ENCODE measurements at places on chromosomes 3 and 15. TPM values are rescaled to one million over a fixed set of nuclear protein-coding genes. Genes with fewer than 3 reads are reported as not detected.

Gene PDCD7
- 24.5 TPM for total RNA-seq

Gene AGBL1
- total RNA-seq = not detected

Gene GPR176
- total RNA-seq = 31.2 TPM

Gene ARHGEF26
- total RNA-seq = 3.5 TPM

- peaks cover 21% of the 10 kb centered on the region for H3K4me1 ChIP-seq
- H3K27ac ChIP-seq = peak overlapping the region; percentile 86
- no peak overlapping the region for H3K4me3 ChIP-seq
These were observed 50.3 kb upstream of the ATP13A3 start for GRCh38 chr3:194536871-194537637.

DNA sequence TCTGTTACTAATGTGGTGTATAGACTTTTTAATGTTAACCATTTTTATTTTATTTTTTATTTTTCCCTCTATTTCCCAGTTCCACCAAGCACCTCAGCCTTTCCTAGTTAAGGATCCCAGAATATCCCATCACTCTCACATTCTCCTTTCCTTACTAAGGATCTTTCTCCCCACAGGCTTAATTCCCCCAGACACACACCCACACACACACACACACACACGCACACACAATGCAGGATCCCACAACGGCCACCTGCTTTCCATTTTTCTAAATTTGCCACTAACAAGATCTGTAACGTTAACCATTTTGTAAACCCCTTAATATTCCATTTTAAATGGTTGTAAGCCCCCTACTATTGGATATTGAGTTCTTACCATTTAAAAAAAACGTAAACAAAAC, 404.1 kb downstream of the ZIC1 start:
- H3K36me3 ChIP-seq = no peaks in the 10 kb centered on the region
- H3K27me3 ChIP-seq = no peaks in the 10 kb centered on the region
- no peak for DNase-seq
- no peak overlapping the region for H3K4me3 ChIP-seq

DNA sequence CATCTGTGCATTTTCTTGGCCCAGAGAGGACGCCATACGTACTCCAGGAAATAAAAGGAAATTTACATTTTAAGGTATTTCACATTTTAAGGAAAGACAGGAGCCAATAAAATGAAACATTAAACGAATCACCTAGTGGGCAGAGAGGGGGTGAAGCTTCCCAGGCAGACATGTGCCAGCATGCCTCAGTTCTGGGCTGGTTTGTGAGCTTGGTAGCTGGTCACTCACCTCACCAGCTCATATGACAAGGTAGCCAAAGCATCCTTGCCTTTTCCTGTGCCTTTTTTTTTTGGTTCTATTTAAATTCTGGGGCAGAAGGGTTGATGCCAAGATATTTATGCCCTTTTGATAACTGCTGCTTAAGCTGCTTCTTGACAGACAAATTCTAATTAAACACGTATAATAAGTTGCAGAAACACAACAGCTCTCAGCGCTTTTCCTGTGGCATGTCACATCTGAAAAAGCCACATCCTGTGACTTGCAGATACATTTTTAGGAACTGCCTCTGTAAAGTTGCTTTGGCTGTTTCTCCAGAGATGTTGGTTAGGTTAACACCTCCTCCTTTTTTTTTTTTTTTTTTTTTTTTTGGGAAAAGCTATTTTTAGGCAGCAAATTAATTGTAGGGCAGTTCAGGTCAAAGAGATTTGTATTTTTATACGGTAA, 218.6 kb downstream of the PDCD6IP start:
- peaks cover 3% of the 10 kb centered on the region for H3K36me3 ChIP-seq
- no peak overlapping the region for H3K27ac ChIP-seq
- peaks cover 12% of the 10 kb centered on the region for H3K4me1 ChIP-seq

DNA sequence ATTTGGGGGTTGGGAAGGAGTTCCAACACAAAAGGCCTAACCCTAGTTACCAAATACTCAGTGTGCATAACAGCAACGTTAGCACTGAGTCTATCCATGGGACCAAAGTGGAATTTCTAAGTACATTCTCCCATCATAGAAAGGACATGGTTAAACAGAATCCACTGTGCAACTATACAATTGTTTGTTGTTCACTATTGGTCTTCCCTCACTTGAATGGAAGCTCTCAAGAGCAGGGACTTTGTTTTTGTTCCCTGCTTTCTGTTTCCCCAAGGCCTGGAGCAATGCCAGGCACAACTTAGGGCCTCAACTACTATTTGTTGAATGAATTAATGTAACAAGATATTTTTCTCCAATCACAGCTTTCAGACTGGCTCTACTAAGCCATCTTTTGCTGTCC, 25.6 kb downstream of the COL8A1 start:
- peaks cover 93% of the 10 kb centered on the region for H3K4me1 ChIP-seq
- no peak overlapping the region for H3K4me3 ChIP-seq
- DNase-seq = no peak
- peaks cover 51% of the 10 kb centered on the region for H3K36me3 ChIP-seq

DNA sequence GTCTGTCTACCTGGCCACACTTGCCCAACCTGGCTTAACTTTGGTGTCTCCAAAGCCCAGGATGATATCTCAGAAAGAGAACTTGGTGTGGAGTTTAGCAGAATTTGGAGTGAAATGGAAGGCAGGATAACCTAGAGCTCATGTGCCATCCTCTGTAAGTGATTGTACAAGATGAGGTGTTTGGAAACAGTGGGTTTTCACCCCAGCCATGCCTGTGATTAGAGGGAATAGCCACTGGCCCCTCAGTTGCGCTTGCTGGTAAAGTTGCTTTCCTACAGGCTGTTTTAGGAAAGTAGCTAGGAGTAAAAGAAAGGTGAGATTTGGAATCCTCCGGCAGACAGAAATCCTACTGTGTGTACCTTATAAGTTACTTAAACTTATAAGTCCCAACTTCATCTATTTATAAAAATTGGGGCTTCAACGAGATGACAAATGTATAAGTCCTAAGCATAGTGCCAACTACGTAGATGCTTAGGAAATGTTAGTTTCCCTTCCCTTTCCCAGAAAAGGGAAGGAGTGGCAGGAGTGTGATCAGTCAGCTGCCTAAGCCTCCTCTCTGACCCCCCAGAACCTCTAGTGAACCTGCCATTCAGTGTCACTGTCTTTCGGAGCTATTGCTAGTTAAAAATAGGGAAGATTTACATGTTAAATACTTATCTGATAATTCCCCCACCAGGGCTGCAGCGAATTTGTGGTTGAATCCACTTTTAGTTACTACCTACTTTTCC, 13.4 kb upstream of the BMF start:
- DNase-seq = no peak
- peaks cover 1% of the 10 kb centered on the region for H3K27me3 ChIP-seq
- H3K27ac ChIP-seq = no peak overlapping the region
- H3K36me3 ChIP-seq = no peaks in the 10 kb centered on the region
- H3K4me1 ChIP-seq = no peaks in the 10 kb centered on the region

DNA sequence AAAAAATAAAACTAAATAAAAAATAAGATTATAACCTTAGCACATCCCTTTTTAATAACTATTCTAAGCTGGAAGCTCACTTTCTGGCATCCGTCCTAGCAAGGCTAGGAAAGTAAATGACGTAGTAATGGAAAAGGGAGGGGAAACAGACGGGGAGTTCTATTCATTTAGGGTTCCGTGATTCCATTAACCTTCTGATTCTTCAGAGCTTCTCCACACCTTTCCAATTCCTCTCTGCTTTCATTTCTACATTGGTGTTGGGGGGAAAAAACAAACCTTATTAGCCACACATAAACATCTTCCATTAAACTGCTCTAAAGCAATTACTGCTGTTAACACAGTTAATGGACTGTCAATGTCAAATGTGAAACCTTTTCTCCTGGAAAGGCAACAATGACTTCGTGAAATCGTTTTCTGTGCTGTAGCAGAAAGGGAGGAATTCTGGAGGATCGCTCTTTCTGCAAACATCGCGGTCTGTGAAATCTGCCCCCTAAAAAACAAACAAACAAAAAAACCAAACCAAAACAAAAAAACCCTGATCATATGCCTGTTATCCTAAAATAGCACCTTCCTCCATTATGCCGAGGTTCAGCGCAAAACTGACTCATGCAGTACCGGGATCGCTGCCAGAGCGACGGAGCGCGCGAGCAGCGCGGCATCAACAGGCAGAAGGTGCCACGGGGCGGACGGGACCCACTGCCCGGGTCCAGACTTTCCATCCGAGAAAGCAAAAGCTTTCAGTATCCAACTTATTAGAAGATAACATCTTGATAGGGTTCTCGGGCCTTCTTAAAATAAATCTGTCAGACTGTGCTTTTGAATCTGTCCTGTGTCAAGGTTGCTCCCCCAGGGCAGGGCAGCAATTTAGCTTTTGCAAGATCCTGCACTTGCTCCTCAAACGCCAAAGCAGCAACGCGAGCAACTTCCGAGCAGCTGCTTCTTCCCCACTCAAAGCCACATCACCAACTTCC, 156.2 kb downstream of the FGF12 start:
- peaks cover 2% of the 10 kb centered on the region for H3K4me1 ChIP-seq
- H3K36me3 ChIP-seq = no peaks in the 10 kb centered on the region
- H3K27ac ChIP-seq = no peak overlapping the region
- H3K4me3 ChIP-seq = no peak overlapping the region
- peaks cover 18% of the 10 kb centered on the region for H3K27me3 ChIP-seq
- DNase-seq = peak; percentile 68

DNA sequence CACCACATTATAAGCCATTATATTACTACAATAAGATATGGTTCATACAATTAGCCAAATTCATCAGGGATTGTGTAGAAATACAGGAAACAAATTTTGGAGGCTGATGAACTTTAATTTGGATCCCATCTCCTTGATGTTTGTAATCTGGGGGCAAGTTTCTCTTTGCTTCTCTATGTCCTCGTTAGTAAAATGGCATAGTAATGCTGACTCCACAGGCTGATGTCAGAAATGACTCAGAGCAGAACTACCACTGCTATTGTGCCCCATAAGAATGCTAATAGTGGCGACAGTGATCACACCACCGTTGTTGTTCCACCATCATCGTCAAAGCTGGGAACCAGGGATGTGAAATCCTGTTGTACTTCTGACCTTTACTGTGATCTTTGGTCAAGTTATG, 722.3 kb upstream of the LMCD1 start:
- peaks cover 1% of the 10 kb centered on the region for H3K27me3 ChIP-seq
- no peak overlapping the region for H3K4me3 ChIP-seq
- no peaks in the 10 kb centered on the region for H3K4me1 ChIP-seq
- DNase-seq = no peak

DNA sequence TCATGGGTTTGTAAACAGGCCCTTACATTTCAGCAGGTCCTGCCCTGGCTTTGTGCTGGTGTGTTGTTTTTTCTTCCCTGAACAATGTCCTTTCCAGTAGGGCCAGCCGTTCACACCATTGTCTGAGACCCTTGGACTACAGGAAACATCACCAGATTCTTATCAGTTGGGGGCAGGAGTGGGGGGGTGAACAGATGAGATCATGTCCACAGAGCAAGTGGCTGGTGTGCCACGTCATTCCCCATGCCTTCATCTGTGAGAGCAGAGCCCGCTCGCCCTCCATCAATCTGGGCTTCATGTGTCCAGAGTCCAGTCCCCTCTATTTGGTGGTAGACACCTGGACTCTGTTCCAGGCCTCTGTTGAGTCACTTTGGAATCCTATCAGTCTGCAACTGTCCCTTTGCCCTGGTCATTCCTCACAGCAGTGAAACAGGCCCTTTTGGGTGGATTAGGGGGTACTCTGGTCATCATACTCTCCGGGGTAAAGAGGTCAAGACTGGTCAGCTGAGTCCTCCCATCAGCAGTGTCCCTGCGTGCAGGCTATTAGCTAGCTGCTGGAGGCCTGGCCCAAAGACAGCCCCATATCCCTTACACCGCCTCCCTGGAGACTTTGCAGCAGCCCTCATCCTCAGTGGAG, 15.0 kb downstream of the SEMA3G start:
- no peak for DNase-seq
- no peak overlapping the region for H3K27ac ChIP-seq
- no peaks in the 10 kb centered on the region for H3K36me3 ChIP-seq
- H3K4me1 ChIP-seq = no peaks in the 10 kb centered on the region
- no peak overlapping the region for H3K4me3 ChIP-seq

- H3K27ac ChIP-seq = no peak overlapping the region
- H3K4me1 ChIP-seq = peaks cover 31% of the 10 kb centered on the region
These were observed 16.2 kb downstream of the ATP11B start for GRCh38 chr3:182809531-182809930.

DNA sequence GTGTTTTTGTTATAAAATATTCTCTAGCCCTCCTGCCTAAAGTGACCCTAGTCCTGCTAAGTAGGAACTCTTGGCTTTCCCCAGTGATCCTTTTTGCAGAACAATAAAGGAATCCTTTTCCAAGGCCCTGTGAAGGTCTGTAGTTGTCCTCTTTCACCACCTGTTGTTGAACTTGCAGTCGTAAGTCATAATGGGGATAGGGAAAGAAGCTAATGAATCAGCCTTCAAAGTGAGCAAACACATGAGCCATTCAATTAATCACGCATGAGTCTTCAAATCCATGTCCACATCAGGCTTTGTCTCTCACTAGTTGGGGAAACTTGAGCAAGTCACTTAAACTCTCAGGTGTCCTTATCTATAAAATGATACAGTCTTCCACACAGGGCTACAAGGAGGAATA, 27.6 kb downstream of the ZNF860 start:
- peaks cover 2% of the 10 kb centered on the region for H3K4me1 ChIP-seq
- DNase-seq = no peak
- no peaks in the 10 kb centered on the region for H3K27me3 ChIP-seq
- H3K4me3 ChIP-seq = no peak overlapping the region
- H3K36me3 ChIP-seq = peaks cover 5% of the 10 kb centered on the region
- no peak overlapping the region for H3K27ac ChIP-seq

DNA sequence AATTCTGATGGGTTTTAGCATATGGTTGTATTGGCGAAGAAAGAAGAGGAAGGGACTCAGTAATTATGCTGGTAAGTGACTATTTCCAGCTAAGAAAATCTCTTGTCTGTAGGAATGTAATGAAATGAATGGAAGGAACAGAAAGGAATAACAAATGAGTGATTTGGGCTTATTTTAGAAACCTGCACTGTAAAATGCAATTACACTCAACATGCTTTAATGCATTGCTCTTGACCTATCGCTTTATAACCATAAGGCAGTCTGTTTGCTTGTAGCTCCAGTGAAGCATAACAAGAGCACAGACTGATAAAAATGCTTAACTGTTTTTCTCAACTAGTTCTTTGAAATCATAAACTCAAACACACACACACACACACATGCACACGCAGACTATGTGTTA, 549.0 kb downstream of the ROBO2 start:
- no peak overlapping the region for H3K27ac ChIP-seq
- H3K4me1 ChIP-seq = no peaks in the 10 kb centered on the region
- no peak overlapping the region for H3K4me3 ChIP-seq
- no peaks in the 10 kb centered on the region for H3K27me3 ChIP-seq
- no peaks in the 10 kb centered on the region for H3K36me3 ChIP-seq
- DNase-seq = no peak

GRCh38 chr3:40864915-40865314, 334.4 kb upstream of the CTNNB1 start:
- H3K4me3 ChIP-seq = no peak overlapping the region
- no peaks in the 10 kb centered on the region for H3K36me3 ChIP-seq
- DNase-seq = no peak
- H3K27ac ChIP-seq = peak overlapping the region; percentile 59
- H3K4me1 ChIP-seq = peaks cover 37% of the 10 kb centered on the region
- H3K27me3 ChIP-seq = peaks cover 2% of the 10 kb centered on the region
